CD4-positive, CD25-positive, alpha-beta regulatory T cell (primary cell): ENCODE measurements at places on chromosomes 13 and 19.

DNA sequence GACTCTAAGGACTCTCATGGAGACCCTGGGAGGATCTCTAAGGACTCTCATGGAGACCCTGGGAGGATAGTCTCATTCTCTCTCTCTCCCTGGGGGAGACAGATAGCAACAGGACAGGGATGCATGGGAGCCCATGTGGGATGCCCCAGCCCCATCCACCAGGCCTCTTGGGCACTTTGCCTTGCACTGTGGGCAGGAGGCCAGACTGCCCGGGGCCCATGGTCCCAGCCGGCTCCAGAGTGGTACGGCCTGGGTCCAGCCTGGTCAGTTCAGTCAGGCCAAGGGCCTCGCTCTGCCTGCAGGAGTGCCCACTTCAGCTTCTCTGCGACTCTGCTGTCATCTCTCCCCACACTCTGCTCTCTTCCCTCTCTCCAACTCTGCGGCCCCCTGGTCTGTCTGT, 48.6 kb upstream of the SHKBP1 start:
- no peak for DNase-seq

DNA sequence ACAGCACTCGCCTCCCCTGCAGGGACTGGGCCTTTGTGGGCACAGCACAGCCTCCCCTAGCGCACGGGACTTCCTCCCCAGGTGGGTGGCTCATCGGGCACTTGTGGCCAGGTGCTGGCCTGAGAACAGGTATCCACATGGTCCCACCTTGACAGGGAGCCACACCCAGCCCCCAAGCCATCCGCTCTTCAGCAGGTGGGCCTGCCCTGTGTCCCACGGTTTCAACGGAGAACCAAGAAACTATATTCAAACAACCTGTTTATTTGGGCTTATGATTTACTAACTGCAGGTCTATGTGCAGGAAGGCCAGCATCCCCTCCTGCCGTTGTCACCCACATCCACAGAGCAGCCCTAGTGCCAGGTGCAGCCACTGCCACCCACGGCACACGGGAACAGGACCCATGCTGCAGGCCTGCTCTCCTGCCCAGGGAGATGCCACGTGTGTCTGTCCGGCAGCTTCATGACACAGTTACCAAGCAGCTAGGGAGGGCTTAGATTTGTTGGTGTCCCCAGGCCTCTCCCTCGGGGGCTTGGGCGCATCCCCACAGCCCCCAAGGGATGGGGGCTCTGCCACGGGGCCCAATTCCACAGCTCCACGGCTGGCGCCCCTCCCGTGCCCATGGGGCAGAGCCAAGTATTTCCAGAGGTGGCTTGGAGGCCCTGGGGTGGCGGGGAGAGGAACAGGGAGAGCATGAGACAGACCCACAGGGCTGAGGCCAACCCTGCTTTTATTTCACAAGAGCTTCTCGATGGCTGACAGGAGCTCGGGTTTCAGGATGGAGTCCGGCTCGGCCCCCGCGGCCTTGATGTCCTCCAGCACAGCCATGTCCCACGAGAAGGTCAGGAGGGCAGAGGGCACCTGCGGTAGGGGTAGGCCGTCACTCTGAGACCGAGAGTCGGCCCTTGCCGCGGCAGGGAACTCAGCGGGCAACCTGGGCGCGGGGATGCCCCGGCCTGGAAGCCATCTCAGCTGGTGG, 12.5 kb downstream of the UBXN6 start:
- no peak for DNase-seq

DNA sequence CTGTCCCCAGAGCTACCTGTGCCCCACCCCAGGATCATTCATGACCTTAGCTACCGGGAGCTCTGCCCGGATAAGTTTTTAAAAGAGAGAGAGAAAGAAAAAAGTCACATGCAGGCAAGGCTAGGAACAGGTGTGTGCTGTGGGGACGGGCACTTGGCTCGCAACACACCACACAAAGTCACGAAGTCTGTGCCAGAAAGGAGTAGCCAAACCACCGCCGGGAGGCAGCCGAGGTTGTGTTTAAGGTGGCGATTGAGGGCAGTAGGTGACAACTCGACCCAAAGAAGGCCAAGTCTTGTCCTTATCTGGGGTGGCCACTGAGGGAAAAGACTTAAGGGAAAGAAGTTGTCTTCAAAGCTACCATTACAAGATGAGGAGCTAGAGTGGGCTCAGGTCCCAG, 4.6 kb upstream of the TSHZ3 start:
- no peak for DNase-seq

DNA sequence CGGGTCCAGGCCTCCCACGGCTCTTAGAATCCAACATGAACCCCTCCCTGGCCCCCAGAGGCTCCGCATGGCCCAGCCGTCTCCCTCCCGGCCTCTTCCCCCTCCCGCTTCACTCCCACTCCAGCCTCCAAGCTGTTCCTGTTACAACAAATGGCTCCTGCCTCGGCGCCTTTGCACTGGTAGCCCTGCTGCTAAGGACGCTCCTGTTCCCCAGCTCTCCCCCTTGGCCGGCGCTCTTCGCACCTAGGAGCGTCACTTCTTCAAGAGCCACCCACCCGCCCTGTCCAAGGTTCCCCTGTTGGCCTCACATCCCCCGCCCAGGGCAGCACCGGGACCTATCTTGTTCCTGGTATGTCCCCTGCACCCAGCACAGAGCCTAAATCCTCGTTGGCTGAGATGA, 9.4 kb downstream of the CCDC124 start:
- no peak for DNase-seq

DNA sequence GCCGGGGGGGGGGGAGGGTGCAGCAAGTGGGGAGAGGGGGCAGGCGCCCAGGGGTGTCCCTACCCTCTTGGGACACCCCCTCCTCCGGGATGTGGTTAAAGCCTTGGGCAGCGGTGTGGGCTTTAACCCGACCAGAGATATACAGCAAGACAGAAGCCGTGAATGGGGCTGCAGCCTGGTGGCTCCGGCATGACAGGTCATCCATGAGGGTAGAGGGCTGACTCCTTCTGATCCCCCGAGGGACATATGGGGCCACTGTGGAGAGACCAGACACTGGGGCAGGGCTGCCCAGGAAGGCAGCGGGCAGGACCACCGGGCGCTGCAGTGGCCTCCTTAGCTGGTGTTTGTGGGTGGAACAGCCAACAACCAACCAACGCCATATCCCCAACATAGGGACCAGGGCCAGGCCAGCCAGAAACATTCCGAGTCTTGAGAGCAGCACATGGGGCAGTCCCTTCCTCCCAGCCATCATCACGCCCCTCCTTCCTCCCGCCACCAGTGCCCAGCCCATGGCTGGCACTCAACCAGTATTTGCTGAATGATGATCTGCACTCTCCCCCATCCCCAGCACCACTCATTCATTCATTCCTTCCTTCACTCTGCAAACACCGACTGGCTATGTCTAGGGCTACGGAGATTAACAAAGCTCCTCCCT, 18.2 kb downstream of the ELAVL1 start:
- no peak for DNase-seq

DNA sequence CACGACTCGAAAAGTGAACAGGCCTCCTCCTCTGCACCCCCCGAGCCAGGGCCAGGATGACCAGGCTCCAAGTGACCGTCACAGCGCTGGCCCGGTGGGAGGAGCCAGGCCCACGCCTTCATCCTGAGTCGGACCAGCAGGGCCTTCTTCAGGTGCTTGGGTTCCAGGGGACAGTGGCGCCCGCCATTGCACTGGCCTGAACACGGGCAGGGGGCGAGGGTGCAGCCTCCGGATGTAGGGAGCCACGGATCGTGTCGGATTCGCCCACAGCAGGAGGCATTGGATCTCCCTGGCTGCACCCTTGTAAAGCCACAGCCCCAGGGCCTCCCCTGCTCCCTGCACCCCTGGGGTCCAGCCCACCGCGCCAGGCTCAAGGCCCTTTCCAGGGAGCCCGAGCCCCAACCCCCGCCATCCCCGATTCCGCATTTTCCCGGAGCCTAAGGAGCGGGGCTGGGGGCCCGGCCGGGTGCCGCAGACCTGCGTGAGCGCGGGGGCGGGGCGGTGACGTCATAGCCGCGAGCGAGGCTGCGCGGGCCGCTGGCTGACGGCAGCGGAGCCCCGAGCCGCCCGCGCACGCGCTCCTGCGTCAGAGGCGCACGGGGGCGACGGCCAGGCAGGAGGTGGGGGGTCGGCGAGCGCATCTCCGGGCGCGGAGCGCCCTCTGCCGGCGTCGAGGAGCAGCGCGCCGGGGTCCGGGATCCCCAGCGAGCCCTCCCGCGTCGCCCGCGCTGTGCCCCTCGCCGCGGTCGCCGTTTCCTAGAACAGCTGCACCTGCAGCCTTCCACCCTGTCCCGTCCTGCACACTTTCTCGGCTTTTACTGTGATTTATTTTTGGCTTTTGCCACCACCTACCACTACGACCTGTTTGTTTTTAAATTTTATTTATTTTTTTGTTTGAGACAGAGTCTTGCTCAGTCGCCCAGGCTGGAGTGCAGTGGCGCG, 1.5 kb upstream of the ATP5F1D start:
- DNase-seq = peak; percentile 93

DNA sequence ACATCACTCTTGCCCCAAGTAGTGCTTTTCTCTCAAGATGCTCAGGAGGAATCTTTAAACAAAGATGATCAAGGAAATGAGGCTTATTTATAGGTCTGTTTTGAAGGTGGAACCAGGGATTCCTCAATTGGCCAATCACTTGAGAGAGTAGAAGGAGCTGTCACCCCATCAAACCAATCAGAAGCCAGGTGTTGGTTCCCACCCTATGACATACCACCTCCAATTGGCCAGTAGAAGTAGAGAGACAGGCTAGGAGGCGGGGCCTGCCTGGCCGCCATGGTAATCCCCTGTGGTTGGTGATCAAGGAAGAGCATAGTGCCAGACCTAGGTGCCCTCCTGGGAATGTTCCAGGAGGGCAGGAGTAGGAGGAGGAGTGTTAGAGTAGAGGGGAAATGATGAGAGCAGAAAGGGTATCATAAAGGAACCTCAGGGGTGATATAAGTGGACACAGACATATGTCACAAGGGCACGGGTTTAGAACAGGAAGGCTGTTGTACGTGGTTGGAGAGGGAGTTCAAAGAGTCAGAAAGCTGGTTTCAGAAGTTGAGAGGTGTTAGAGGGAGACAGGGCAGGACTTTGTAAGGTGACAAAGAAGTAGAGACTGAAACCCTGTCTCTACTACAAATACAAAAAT, 10.5 kb downstream of the PMIS2 start:
- DNase-seq = no peak

- DNase-seq = no peak
Measured at GRCh38 chr13:98599502-98600328, 22.8 kb upstream of the STK24 start.

- DNase-seq = no peak
Measured at GRCh38 chr13:51158880-51159518, 47.9 kb upstream of the C13orf42 start.

DNA sequence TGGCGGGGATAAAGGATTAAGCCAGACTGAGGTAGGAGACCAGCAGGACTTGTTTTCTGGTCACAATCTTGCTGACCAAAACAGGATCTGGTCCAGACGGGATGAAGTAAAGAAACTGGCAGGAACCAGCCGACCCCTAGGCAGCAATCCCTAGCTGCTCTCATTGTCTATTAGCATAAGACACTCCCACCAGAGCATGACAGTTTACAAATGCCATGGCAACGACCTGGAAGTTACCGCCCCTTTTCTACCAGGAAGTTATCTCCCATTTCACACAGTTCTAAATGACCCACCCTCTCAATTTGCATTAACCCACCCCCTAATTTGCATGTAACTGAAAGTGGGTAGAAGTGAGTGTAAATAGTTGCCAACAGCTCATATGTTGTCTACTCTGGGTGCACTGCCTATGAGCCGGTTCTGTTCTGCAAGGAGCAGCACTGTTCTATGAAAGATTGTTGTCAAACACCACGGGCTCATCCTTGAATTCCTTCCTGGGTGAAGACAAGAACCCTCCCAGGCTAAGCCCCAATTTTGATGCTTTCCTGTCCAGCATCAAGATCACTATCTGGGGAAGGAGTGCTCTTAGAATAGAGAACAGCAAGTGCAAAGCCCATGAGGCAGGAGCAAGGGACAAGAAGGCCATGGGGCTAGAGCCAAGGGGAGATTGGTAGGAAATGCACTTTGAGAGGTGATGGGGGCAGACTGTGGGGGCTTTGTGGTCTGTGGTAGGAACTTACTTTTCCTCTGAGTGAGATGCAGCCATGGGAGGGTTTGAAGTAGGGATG, 13.9 kb upstream of the FBXO27 start:
- DNase-seq = no peak

- no peak for DNase-seq
Measured at GRCh38 chr19:41320568-41320967, 10.6 kb downstream of the CCDC97 start.

- no peak for DNase-seq
Measured at GRCh38 chr13:46392967-46393366, 5.9 kb upstream of the RUBCNL start.

GRCh38 chr13:78660495-78660857, 1.5 kb upstream of the OBI1 start:
- no peak for DNase-seq

DNA sequence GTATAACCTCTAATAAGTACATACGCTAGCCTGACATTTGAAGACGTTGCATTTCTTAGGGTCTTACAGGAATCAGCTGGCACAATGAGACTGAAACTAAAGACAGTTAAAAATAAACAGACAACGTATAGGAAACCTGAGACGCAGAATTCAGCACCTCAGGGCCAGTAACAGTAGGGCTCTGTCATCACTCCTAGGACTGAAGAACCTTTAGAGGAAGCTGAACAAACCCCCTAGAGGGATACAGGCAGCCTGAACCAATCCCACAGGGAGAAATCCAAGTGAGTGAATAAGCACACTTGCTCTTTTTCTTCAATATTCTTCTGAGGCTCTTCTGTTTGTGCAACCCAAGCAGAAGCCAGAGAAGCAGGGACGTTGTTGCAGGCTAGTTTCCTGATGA, 53.9 kb upstream of the KLHL1 start:
- no peak for DNase-seq

GRCh38 chr13:97125810-97126738, 96.1 kb upstream of the MBNL2 start:
- no peak for DNase-seq

DNA sequence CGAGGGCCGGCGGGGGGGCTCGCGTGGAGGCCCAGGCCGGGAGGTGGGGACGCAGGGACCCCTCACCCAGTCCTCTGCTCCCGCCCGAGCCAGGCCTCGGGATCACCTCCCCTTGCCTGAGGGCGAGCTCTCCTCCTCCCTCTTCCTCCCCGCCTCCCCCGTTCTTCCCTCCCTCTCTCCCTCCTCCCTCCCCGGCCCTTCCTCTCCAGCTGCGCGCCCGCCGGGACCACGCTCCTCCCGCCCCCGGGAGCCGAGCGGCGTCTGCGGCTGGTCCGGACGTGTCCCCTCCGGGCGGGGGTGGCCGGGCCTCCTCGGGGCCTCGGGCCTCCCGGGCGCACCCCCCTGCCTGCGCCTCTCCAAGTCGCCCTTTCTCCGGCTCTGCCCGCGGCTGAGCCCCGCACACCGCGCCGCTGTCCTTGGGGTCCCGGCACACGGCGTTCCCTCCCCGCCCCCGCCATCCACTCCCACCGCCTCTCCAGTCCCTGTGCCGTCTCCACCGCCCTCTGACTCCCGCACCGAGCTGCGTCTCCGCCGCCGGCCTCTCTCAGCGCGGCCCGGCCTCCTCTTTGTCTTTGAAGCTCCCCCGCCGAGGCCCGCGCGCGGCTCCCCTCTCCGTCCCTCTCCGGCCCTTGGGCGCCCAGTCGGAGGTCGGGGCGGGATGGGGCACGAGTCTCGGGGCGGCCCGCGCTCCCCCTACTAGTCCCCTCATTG, 5.7 kb downstream of the SOX1 start:
- DNase-seq = no peak

- DNase-seq = no peak
Measured at GRCh38 chr13:97392020-97392419, 41.9 kb upstream of the RAP2A start.
